ENCODE measurements at places on chromosomes 7 and 10.

GRCh38 chr7:84953234-84953633 lies 233.6 kb downstream of the SEMA3D start:
- no peak for DNase-seq

DNA sequence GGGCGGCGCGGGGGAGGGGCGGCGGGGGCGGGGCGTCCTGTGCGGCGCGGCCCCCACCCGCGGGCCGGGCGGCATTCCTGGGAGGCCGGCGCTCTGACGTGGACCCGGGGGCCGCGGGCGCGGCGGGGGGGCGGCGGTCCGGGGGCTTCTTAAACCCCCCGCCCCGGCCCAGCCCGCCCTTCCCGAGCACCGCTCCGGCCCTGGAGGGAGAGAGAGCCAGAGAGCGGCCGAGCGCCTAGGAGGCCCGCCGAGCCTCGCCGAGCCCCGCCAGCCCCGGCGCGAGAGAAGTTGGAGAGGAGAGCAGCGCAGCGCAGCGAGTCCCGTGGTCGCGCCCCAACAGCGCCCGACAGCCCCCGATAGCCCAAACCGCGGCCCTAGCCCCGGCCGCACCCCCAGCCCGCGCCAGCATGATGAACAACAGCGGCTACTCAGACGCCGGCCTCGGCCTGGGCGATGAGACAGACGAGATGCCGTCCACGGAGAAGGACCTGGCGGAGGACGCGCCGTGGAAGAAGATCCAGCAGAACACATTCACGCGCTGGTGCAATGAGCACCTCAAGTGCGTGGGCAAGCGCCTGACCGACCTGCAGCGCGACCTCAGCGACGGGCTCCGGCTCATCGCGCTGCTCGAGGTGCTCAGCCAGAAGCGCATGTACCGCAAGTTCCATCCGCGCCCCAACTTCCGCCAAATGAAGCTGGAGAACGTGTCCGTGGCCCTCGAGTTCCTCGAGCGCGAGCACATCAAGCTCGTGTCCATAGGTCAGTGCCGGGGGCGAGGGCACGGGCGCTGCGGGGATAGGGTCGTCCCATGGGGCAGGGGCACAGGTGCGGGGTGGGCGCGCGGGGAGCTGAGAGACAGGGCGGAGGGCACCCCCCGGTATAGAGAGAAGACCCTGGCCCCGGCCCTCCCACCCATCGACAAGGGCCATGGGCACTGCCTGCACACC lies at the start of gene FLNC:
TSS of gene FLNC (plus strand) at position 176 of the 947 bp plus-strand sequence. CDS start at position 408, 232 bp downstream.
- peak; percentile 84 for DNase-seq

- DNase-seq: no peak
Observed at GRCh38 chr10:100148353-100149211, 37.2 kb downstream of the ERLIN1 start.

DNA sequence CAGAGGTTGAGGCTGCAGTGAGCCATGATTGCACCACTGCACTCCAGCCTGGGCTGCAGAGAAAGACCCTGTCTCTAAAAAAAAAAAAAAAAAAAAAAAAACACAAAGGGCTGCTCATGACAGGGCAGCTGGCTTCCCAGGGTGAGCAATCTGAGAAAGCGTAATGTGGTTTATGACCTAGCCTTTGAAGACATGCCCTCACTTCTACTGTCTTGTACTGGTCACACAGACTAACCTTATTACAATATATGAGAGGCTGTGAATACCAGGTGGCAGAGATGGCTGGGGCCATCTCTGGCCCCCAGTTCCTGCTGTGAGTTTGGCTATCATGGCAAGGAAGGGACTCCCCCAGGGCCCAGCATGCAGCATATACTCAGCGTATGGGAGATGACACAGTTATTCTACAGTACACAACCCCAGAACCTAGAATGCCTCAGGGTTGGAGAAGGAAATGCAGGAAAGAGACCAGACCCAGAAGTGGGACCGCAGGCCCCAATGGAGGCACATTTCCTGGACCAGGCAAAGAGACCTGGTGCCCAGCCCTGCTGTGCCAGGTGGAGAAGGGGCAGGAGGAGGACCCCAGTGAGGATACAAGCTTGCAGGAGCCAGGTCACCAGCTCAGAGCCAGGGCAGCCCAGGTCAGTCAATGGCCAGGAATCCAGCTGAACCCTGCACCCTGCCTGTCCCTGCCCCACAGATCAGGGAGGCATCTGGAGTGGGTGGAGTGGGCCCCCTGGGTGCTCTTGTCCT lies 26.3 kb downstream of the NPTX2 start:
- DNase-seq: no peak

DNA sequence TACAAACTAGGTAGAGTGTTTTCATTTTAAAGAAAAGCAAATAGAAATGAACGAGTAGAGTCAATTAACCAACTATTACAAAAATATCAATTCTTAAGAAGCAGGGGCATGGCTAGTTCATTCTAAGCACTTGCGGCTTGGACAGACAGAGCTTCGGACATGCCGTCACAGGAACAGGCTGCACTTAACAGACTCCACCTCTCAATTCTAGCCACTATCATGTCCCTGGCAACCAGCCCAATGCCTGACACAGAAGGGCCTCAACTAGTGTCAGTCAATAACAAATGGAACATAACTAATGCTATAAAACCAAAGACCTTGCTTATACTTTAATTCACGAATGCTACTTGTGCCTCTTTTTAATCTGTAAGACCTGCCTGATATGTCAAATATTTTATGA lies 74.4 kb downstream of the TPK1 start:
- DNase-seq: no peak

DNA sequence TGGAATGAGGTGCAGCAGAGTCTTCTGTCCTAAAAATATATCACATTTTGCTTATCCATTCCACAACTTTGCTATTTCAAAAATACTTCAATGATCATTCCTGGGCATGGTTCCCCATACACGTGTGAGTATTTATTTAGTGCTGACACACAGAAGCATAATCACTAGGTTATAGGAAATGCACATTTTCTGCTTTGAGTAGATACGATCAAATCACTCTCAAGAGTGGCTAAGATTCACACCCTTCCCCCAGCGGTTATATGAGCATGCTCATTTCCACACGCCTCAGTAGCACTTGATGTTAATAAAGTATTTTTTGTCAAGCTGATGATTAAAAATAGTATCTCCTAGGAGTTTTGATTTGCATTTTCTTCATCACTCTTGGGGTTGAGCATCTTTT lies 93.5 kb upstream of the LRRC4 start:
- DNase-seq: no peak

DNA sequence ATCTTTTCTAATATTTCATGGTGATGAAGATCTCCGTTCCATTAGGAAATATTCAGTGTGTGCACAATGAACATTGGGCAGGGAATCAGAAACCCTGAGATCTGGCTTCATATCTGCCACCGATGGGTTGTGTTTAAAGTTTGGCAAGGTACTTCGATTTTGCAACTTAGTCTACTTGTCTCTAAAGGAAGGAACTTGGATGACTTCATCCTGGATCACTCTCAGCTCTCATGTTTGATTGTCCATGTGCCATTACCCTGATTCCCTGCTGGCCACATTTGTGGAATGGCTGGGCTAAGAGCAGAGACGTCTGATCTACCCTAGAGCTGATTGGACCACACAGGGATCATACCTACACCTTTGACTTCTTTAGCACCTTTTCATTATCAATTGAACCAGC lies 177.0 kb upstream of the KMT2E start:
- no peak for DNase-seq

All from EH (cell line).